ENCODE measurements at places on chromosomes 2 and 18.

DNA sequence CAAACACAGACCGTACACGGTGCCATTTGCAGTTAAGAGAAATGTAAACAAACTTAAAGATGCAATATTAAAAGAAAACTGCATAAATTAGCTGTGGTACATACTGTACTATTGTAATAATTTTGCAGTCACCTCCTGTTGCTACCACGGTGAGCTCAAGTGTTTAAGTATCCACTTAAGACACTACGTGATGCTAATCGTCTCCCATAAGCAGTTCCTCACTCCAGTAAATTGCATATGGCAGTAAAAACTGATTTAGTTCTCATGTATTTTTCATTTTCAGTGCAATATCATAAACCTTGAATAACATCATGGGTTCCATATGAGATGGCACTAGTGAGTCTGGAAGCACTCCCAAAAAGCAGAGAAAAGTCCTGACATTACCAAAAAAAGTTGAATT lies 14.4 kb downstream of the CLEC4F start:
- no peak for DNase-seq

DNA sequence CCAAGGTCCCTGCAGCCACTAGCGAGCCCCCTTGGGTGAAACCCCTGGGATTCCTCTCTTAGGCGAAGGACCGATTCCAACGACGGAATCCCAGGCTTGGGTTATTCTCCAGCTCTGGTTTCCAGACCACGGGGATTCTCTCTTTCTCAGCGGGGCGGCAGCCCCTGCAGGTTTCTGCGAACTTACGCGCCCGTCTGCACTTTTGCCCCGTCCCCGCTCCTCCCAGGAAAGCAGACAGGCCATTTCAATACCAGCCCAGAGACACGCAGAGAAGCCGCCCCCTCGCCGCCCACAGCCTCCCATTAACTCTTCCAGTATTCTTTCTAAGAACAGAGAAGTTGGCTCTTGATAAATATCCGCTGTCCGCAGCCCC lies 1.2 kb downstream of the CBLN2 start:
- DNase-seq = no peak

GRCh38 chr2:40224318-40224717 lies 227.6 kb downstream of the SLC8A1 start:
- no peak for DNase-seq

- peak; percentile 60 for DNase-seq
Observed at GRCh38 chr18:48445540-48445939, 36.4 kb upstream of the ZBTB7C start.

DNA sequence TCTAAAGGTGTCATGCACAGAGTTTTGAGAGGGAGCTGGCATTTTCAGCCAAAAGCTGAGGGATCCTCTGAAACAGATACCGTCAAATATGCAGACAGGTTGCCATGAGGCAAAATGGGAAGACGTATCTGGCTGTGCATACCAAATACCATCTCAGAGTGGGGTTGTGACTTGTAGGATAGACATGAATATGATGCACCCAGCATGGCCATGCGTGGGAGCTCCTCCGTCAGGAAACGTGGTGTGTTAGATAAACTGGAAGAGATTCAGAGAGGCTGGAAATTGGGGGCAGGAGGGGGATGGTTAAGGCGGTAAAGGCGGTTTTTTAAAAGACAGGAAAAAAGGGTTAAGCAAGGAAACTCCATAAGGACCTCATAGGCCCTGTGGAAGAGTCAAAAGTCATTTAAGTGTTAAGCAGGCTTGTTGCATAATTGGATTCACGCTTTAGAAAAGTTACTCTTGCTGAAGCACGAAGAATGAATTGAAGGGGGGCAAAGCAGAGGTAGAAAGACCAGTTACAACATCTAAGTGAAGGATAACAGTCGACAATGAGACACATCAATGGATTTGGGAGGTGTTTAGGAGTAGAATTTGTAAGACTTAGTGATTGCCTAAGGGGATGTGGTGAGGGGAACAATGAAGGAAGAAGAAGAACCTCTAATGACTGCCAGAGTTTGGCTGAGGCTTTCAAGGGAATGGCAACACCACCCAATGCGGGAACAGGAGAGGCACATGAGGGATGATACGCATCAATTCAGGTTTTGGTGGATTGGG lies 139.6 kb upstream of the CTAGE1 start:
- DNase-seq = no peak

DNA sequence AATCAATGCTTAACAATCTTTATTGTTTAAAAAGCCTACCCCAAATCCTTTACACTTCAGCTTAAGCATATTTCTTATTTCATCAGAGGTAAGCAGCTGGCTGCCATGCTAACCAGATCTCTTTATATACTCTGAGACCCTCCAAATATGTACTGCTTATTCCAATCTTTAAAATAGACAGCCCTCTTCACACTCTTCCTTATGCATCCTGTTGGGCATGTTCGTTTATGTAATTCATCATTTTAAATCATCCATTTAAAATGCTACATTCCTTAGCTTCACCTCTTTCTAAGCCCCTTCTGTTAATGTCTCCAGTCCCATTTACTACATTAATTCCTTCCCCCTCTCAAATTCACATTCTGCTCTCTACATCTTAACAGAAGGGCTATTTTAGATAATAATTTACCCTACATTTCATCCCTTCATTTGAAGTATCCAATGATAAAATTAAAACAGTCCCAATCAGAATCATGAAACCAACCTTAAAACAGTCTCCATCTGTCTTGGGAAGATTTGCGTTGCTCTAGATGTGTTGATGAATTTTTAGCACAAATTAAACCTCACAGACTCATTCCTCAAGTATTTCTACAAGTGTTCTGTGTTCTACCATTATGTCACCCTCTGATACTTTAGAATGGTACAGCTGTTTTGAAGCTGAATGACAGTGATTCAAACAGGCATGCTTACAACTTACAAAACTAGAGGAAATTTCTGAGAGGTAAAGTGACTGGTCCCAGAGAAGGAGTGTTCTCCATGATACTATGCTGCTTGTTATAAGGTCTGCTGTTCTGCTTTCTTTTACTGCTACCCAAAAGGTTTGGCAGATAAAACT lies 59.1 kb downstream of the ZNF385B start:
- no peak for DNase-seq

GRCh38 chr2:135916207-135916606 lies 40.0 kb upstream of the MCM6 start:
- DNase-seq = no peak

- DNase-seq = no peak
Observed at GRCh38 chr2:166334805-166335204, 40.9 kb downstream of the SCN9A start.

DNA sequence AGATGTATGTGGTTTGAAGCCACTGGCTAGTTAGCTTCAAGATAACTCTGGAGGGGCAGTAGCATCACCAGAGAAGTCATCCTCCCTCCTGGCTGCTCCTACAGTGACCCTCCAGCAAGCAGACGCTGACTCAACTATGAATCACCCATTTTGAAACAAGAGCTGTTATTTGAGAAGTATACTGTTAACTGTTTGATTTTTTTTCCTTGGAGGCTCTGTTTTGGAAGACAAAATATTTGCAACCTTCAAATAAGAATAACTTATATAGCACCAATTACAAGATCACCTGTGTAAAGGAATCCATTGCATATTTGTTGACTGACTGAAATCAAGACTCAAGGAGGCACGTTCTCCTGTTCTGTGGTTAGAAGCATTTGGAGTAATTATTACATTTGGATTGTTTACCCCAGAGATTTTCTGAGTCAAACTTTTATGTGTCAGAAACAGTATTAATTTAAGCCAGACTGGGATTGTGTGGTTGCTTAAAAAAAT lies 313.8 kb downstream of the MTX2 start:
- no peak for DNase-seq

Measured in NCI-H187 (cell line).